ENCODE measurements at places on chromosomes 12 and 14.

DNA sequence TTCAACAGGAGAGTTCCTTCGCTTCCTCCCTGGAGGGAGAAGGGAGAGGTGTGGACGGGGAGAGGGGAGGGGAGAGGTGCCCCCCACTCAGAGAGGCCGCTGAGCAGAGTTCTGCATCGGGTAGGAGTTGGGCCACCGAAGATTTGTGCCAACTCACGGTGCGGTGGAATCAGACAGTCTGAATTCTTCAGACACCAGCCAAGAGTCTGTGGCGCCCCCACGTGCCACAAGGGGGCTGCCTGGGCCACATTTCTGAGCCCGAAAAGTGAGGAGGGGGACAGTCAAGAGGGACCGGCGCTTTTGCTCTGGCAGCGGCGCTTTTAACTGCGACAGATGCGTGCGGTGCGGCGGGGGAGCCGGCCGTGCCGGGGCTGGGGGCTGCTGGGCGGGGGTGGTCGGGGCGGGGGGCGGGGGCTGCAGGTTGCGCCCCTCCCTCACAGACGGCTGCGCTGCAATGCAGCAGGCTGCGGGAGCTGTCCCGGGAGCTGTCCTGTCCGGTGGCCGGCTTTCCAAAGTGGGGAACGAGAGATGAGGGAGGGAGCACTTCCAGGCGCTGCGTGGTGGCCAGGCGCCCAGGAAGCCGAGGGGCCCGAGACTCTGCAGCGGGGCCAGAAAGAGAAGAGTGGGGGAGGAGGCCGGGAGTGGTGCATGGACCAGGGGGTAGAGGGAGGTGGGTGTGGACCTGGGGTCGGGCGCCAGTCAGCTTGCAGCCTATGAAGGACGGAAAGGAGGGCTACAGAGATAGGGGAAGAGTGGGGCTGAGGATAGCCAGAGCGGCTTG, 975 bp upstream of the RTL1 start:
- DNase-seq: no peak

DNA sequence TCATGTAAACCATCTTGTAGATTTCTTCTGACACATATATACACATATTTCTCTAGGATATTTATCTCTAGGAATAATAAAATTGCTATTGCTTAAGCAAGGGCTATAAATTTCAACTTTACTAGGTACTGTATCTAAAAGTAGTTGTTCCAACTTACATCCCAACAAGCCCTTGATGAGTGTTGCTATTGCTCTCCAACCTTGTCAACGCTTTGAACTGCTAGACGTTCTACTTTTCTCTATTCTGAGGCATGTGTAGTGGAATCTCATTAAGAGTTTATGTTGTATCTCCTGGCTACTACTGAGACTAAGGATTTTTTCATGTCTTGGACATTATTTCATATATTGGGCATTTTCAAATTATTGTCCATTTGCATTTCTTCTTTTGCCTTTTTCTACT, 321.5 kb upstream of the SOX5 start:
- no peak for DNase-seq

DNA sequence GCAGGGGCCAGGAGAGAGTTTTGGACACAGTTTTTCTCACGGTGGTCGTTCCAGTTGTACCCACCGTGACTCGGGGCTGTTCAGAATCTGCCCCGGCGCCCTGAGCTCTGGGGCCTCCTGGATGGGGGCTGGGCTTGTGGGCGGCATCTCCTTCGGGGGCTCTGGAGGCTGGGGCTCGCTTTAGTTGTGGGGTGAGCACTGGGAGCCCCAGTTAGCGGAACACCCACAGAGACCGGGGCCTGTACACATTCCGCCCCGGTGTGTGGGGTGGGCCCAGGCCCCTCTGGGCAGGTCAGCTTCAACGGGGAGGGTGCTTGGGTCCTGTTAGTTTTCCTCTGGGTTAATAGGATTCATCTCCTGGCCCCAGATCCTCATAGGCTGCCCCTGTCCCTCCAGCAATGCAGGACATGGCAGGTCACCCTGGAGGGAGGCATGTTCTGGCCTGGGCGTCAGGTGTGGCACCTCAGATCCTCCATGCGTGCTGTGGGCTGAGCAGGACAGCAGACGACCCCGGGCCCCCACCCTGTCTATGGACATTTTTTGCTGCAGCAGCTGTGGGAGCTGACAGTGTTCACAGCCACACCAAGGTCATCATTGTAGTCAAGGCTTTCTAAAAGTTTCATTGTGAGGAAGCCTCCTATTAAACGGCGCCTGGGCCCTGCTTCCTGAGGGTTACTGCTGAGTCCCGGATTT, 393.2 kb downstream of the TMEM121 start:
- no peak for DNase-seq

DNA sequence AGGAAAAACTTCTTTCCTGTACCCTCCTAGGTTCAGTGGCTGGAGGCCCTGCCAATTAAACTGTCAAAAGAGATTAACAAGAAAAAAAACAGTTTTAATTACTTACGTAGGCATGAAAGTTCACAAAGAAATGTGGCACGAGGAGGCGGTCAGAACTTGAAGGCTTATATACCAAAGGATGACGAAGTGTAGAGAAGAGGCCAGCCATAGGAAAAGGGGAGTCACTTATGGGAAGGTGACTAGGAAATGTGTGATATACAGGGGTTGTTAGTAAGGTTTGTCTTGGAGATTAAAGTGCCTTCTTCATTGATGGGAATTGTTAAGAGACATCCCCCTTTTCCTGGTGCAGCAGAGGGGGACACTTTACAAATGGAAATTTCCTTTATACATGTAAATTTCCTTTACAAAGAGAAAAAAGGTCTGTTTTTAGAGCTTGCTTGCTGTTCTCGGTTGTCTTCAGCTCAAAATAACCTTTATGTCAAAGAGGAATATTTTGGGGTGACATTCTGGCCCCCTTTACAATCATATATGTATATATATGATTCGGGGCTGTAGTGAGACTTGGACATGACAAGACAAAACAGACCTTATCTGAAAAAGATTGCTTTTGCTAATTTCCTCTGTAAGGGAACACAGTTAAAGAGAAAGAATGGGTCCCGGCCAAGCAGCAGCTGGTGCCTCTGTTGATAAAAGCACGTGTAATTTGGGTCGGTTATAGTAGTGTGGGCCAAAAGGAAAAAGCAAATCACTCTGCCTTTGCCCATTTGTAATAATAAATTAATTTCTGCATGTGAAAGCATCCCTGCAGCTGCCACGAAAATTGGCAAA, 38.6 kb downstream of the SYNE2 start:
- DNase-seq: no peak

DNA sequence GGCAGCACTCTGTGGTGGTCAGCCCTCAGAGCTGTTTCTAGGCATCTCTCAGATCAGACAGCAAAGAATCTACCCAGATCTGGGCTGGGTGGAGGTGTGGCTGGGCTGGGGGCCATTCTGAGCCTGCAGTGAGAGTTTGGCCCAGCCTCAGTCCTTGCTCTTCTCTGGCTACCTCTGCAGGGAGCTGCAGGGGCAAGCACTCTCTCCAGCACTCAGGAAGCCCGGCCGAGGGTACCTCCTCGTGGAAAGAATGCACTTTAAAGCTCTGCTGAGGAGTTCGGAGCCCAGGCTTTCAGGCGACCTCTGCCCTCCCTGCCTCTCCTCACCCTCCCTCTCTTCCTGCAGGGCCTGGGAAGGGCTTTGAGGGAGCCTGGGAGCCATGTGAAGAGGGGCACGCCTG, 31.2 kb downstream of the IL31 start:
- DNase-seq: no peak

GRCh38 chr14:70237710-70238109, 49.0 kb upstream of the SLC8A3 start:
- no peak for DNase-seq

DNA sequence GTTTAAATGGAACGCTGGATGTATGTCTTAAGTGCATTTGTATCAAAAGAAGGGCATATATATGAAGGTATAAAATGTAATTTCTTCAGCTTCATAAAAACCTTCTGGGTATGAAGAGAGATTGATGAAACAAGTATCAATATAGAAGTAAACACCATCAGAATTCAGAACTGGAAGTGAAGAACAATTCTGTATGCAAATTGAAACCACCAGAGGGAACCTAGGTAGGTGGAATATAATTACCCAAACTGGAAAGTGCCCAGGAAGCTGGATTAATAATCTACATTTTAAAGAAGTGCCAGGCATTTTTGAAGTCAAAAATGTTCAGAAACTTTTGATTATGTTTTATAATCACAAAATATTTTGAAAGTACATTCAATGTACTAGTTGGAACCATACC, 336.2 kb upstream of the GARIN6 start:
- DNase-seq: no peak

GRCh38 chr12:59695379-59695778, 99.5 kb downstream of the SLC16A7 start:
- no peak for DNase-seq

DNA sequence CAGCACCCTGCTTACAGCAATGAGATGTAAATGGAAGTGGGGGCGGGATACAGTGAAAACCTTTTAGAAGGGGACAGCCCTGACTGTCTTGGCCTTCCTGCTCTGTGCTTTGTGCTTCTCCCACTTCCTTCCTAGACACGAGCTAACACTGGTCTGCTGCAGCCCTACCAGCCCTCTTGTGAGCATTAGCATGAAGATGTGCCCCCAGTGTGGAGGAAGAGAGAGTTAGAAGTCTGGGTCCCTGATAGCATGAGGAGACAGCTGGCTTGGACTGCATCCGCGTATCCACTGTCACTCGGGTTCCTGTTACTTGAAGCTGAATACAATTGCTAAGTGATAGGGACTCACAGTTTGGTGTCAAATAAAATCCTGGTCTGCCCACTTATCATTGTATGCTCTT, 248.1 kb upstream of the SOX5 start:
- DNase-seq: no peak

GRCh38 chr12:52405922-52406385, at the start of gene KRT82:
Gene KRT82 (minus strand): TSS chr12:52406335. CDS start chr12:52406277, 58 bp downstream.
- DNase-seq: no peak

DNA sequence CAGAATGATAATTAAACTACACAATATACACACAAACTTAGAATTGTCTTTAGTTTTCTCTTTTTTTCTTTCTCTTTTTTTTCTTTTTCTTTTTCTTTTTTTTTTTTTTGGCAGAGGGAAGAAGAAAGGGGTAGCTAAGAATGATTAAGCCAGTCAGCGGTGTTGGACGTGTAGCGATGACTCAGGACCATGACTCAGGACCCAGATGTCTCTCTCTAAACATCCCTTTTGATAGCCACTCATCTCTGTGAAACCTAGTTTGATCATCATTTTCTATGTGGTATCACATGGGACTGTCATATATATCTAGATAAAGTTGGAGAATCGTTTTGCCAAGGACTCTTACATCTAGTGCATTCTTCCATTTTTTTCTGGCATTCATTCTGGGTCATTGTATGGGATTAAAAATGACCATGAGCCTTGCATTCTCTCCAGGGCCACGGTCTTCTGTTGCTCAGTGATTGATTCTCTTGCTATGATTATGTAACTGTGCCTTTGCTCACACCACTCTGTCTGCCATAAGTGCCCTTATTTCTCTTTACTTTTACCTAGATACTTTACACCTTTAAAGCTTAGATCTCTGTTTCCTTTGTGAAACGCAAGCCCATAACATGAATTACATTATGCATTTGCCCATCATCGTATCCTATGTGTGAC, 26.6 kb upstream of the NRXN3 start:
- no peak for DNase-seq

GRCh38 chr12:121789800-121790728, 3.4 kb downstream of the RHOF start:
- DNase-seq: peak; percentile 94

DNA sequence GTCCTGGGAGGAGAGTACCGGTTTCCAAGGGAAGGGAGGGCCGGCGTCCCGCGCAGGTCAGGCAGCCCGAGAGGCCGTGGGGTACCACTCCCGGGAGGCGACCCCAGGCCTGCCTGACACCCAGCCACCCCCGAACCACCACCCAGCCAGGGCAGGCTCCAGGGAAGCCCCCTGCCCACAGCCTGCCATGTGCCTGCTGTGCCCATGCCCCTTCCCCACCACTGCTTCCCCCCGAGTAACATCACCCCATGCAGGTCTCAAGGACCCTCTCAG, 2.3 kb downstream of the NUDT14 start:
- no peak for DNase-seq

GRCh38 chr12:32198555-32198954, 91.9 kb downstream of the BICD1 start:
- no peak for DNase-seq

DNA sequence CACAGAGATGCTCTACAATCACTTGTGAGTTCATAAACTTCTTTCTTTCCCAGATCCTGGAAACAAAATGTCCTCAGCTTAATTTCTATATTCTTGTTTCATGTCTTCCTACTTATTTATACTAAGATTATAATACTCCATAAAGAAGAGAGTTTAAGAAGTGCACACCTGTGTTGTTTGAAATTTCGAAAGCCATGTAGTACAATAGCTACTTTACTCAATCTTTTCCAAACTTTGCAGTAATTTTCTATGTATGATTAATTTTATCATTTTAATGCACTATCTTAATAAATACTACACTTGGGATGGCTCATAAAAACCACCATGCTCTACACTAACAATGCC, 300 bp upstream of the TTC5 start:
- DNase-seq: no peak

DNA sequence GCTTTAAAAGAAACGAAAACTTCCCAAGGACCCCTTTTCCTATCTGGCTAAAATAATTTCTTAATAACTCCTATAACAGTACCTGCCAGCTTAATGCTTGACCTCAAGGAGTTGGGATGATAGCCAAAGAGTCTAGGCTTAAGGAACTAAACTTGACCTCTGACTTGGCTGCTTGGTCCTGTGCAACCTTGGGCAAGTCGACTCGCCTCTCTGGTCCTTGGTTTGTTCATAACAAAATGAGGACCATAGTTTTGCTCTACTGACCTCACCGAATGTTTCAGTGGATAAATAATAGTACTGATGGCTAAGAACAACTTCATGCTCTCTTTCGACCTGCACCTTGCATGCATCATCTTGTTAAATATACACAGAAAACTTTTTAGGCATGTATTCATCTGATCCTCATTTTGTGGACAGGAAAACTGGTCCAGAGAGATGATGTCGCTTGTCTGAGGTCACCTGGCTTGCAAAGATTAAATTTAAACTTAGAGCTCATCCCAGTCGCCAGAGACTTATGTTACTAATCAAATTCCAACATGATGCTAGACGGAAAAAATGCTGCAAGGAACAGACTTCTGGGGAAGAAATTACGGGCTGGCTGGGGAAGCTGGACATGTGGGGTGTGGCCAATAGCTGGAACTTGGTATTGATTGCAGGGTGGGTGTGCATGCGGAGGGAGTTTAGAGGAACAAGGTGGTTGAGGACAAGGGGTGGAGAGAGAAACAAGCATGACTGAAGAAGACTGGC, 38.0 kb upstream of the WSCD2 start:
- no peak for DNase-seq

GRCh38 chr14:58151133-58152013, 640 bp downstream of the ARMH4 start:
- no peak for DNase-seq

GRCh38 chr14:70350078-70350477, 9.4 kb downstream of the COX16 start:
- DNase-seq: no peak

- DNase-seq: no peak
Measured at GRCh38 chr12:109697877-109698468, 15.7 kb upstream of the FAM222A start.

- DNase-seq: no peak
Measured at GRCh38 chr14:99740411-99740810, 52.8 kb upstream of the EML1 start.

- DNase-seq: no peak
Measured at GRCh38 chr14:22517117-22517720, 71.8 kb downstream of the DAD1 start.

- DNase-seq: no peak
Measured at GRCh38 chr14:31712244-31713127, 151.3 kb downstream of the NUBPL start.
